ENCODE measurements at places on chromosomes 4 and X.

DNA sequence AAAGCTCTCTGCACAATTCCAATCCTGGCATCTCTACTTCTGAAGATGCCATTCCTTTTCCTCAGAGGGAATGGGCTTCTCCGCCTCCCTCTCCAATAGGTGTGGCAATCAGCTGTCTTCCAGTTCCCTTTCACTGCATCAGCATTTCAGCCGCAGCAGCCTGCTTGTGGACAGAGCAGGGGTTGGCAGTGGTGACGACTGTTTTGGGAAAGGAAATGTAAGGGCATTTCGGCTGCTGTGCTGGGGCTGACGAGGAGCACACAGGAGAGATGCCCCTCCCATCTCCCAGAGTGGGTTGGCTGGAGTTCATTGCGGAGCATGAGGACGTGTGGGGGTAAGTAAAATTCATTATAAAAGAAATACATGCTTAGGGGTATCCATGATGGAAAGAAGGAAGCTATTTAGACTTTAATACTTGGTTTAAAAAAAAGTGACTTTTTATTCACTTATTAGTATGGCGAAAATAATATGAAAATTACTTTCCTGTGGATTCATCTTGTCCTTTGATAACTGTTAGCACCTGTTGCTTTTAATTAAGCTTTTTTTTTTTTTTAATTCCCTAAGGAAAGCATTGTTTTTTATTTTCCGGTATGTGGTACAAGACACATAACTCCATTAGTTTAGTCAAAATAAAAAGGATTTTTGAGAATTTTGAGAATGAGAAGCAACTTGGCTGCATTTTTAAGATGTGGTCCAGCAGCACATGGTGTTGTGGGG lies at the start of gene LIMCH1:
TSS of gene LIMCH1 (plus strand) at position 141 of the 717 bp plus-strand sequence. CDS start 67,839 bp downstream, outside the sequence.
- DNase-seq: no peak

DNA sequence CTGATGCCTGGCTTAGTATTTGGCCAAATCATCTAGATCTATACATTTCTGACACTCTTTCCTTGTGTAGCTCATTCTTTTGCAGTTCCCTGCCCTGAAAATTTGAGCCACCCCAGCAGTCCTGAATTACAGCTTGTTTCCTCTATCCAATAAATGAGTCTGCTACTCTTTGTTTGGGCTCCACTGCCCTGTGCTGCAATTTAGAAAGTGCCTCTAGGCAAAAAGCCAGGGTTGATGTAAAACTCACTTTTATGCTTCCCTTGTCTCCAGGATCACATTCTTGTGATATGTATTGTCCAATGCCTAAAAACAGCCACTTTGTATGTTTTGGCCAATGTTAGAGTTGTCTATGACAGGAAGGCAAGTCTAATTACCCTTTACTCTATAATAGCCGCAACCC lies 101.7 kb upstream of the MAP3K15 start:
- no peak for DNase-seq

DNA sequence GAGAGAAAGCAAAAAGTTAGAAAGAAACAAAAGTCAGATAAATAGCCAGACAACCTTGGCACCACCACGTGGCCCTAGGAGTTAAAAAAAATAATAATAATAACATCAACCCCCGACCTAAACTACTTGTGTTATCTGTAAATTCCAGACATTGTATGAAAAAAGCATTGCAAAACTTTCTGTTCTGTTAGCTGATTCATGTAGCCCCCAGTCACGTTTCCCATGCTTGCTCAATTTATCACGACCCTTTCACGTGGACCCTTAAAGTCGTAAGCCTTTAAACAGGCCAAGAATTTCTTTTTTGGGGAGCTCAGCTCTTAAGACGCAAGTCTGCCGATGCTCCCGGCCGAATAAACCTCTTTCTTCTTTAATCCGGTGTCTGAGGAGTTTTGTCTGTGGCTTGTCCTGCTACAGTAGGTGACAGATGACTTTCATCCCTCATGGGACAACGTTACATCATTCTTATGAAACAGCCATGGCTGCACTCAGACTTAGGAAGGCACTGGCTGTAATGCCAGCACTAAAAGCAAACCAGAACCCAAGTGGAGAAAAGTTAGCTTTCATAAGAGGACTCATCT lies 520 bp downstream of the ACOX3 start:
- DNase-seq: no peak

DNA sequence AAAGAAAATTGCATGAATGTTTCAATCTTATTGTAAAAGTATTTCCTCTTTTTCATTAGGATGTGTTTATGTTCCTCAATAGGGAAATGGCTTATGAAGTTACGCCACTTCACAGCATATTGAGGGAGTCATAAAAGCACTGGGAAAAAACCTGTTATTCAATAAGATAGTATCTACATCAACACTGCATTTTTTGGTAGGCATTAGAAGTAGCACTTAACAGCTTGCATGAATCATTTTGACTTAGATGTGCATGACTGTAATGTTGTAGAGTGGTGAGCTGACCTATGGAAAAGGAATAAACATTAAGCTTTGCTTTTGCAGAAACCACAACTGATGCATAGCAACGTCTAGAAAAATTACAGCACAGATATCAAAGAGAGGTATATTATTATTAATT lies 111.2 kb upstream of the GRXCR1 start:
- DNase-seq: no peak

DNA sequence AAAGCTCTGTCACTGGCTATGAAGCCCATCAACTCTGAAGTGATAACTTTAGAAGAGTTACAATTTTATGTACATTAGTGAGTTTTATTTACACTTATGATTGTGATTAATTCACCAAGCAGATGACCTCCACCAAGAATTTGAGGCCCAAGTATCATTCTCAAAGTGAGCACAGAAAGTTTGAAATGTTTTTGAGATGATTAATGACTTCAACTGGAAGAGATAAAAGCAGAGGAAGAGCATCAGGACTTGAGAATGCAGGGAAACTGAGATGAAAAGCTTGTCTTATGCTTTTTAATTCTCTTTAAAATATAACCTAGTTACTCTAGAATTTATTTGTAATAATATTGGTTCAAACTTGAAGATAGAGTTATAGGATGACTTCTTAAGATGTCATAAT lies 112.8 kb upstream of the H2AZ1 start:
- no peak for DNase-seq

DNA sequence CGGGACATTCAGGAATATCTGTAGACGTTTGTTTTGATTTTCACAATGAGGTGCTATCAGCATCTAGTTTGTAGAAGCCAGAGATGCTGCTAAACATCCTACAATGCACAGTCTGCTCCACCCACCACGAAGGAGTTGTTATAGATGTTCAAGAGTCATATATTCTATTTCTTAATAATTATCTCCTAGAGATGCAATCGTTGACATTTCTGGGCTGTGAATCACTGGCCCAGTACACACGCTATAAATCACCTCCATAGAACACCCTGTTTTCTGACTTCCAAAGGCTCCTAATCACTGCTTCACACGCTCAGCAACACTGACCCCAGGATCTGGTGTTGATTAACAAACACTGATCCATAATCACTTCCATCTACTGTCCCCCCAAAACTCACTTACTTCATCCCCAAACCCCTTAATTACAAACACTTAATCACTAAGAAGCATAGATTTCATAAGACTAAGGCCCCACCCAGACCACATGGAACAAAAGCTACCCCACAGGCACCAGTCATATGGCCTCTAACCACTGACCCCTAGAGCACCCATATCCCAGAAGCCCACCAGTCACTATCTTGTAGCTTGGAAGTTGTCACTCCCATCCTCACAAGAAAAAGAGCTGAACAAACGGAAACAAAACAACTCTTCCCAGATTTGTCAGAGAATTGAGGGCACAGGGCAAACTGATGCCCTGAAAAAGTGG lies 31.7 kb upstream of the ZNF41 start:
- DNase-seq: no peak

- no peak for DNase-seq
Measured at GRCh38 chr4:153224474-153224873, 20.2 kb downstream of the TRIM2 start.

DNA sequence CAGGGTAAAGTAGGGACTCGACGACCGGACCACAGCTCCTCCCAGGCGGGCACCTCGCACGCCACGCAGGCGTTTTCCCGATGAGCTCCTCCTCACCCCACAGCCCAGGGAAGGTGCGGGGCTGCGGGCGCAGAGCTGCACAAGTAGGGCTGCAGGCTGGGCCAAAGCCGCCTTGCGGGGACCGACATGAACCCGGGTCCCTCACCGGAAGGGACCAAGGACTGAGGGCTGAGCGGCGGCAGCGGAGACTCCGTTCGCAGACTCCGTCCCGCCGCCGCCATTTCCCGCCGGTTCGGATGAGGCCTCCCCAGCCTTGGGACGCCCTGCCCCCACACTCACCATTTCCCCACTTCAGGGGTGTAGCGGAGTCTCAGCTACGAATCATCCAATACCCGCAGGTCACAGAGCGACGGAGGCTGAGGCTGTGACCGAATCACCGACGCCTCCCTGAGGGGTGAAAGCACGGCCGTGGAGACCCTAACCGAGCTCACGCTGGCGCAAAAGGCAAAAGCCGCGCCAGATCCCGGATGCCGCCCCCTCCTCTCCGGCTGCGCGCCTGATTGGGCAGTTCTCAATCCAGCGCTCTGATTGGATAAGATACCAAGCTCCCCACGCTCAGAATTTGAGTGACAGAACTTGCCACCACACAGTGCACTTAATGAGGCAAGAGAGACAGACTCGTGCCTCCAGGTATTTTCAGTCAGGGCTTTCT lies at the start of gene ZNF732:
TSS of gene ZNF732 (minus strand) at position 506 of the 712 bp plus-strand sequence. CDS start at position 342, 164 bp downstream.
- DNase-seq: no peak

DNA sequence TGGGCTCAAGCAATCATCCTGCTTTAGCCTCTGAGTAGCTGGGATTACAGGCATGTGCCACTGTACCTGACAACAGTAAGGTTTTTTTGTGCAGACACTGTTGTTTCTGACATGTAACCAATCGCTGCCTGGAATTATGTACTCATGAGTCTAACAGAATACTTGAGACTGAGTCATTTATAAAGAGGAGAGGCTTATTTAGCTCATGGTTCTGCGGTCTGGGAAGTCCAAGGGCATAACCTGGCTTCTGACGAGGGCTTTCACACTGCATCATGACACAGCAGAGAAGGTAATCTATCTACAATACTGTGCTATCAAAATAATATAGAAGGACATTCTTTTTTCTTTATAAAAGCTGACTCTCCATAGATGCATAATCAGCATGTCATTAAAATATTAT lies 115.5 kb upstream of the STOX2 start:
- no peak for DNase-seq

DNA sequence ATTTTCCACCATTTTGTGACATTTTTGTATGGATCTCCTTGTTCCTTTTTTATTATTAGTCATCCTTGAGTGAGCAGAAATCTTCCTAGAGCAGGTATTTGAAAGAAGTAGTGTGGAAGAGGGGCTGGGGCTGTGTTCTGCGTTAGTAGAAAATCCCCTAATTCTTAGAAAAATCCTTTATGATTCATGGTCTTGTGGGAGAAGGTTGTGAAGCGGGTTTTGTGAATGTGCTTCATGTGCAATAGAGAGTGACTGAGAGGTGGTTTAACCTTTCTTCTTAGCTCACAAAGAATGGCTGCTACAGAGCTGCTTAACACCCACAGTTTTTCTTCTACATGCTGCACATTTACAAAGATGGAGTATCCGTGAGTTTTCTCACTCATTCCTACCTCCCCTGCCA lies 220.5 kb downstream of the IDS start:
- no peak for DNase-seq

- no peak for DNase-seq
Measured at GRCh38 chr4:169127314-169127713, 117.3 kb upstream of the CBR4 start.

DNA sequence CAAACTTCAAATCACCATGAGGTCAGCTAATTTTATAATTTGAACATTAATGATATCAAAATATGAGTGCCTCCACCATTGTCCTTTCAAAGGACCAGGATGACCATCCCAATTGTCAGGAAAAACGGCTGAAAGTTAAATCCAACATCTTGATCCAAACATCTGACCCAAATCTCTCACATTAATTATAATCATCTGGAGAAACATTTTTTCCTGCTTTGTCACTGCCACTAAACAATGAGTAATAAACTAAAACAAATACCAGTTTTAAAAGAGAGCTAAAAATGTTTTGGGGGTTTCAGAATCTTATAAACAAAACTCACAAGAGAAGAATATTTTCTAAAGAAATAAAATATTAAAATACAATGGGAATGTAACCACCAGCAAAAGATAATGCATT lies 45.7 kb upstream of the NDST4 start:
- DNase-seq: no peak

DNA sequence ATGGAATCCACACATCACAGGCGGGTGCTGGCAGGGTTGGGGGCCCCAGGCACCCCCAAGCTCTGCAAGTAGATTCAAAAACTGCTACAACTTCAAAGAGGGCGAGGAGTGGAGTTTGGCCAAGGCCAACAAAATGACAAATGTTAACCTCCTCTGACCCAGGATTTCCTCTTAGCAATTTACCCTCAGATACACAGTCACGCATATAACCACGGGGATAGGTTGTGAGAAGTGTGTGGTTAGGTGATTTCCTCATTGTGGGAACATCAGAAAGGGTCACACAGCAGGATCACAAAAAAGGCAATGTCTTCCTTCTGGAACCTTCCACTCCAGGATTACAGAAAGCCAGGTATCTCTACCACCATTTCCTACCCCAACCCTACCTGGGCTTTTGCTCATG lies 62.4 kb downstream of the C4orf50 start:
- no peak for DNase-seq

GRCh38 chr4:71009890-71010588 lies 16.6 kb downstream of the DCK start:
- DNase-seq: peak; percentile 9

DNA sequence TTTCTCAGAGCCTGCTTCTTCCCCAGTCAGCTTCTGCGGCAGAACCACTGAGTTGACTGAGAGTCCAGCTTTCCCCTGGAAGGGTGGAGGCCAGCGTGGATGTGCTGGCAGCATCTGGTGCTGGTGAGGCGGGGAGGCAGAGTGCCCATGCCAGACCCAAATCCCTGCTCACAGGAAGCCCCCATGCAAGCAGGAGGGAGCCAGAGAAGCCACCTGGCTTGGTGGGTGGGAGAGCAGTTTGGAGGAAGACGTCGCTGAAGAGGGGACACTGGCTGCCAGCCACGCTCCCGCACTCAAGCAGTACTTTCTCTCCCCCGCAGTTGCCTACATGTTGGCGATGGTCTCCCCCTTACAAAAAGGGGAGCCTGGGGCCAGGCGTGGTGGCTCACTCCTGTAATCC lies 6.0 kb downstream of the PDZD4 start:
- DNase-seq: no peak

- DNase-seq: no peak
Measured at GRCh38 chr4:178941975-178942374, 1499.7 kb upstream of the AGA start.

GRCh38 chr4:153539422-153539821 lies 73.3 kb downstream of the TMEM131L start:
- no peak for DNase-seq

DNA sequence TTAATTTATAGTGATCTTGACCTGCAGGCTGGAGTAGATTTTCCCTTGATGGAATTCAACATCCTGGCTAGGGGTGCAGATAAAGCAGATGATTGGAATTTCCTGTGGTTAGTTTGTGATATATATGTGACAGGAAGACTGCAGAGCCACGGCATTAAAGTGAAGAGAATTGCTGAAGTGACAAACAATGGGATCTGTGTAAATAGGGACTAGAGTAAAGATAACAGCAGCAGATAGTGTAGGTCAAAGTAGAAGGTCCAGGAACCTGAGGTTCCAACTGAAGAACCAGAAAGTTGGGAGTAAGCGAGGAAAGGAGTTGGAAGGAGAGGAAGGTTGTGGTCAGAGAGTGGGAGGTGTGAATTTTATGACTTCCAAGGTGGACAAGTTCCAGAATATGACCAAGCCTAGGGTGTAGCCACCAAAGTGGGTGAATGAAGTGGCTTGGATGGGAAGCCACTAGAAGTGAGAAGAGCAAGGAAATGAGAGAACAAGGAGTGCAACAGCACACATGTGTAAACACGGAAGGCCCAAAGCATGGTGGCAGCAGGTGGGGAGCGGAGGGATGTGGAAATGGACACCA lies 325.0 kb downstream of the RAB28 start:
- DNase-seq: no peak

GRCh38 chrX:46036508-46036907 lies 508.7 kb downstream of the ZNF674 start:
- DNase-seq: no peak
